ENCODE measurements at places on chromosomes 1 and 21.

DNA sequence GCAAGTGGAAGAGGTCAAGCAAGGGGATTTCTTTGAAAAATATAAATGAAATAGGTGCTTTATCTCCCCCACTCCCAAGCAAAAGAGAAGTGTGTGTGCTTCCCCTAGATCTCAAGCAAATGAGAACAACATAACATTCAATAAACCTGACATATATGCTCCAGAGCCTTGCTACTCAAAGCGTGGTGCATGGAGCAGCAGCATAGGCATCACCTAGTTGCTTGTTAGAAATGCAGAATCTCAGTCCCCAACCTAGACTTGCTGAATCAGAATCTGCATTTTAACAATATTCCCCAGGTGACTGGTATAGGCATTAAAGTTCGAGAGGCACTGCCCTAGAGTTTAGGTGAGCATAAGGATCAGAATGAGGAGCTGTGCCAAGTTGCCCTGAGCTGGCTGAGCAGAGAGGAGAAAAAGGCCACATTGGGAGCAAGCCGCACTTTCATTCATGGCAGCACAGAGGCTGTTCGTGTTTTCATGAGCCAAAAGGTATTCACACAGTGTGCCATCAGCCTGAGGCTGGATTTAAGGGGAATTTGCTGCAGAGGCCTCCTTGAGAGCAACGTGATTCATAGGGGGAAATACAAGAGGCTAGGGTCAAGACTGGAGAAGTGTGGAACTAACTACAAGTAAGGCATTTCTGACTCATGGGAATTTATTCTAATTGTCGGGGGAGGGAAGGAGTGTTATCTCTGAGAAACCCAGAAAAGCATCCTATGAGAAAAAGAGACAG lies 14.3 kb upstream of the LPAR3 start:
- no peak for DNase-seq

GRCh38 chr1:65793359-65793732 lies 651 bp downstream of the PDE4B start:
- DNase-seq: no peak

- peak; percentile 89 for DNase-seq
These were observed 6.6 kb downstream of the LIN28A start for GRCh38 chr1:26417111-26417759.

- DNase-seq: peak; percentile 94
These were observed 90.5 kb downstream of the EDEM3 start for GRCh38 chr1:184664042-184664660.

DNA sequence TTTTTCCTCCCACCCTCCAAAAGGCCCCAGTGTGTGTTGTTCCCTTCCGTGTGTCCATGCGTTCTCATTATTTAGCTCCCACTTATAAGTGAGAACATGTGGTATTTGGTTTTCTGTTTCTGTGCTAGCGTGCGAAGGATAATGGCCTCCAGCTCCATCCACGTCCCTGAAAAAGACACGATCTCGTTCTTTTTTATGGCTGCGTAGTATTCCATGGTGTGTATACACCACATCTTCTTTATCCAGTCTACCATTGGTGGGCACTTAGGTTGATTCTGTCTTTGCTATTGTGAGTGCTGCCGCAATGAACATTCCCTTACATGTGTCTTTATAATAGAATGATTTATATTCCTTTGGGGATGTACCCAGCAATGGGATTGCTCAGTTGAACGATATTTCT lies 177.8 kb downstream of the ETS2 start:
- DNase-seq: no peak

DNA sequence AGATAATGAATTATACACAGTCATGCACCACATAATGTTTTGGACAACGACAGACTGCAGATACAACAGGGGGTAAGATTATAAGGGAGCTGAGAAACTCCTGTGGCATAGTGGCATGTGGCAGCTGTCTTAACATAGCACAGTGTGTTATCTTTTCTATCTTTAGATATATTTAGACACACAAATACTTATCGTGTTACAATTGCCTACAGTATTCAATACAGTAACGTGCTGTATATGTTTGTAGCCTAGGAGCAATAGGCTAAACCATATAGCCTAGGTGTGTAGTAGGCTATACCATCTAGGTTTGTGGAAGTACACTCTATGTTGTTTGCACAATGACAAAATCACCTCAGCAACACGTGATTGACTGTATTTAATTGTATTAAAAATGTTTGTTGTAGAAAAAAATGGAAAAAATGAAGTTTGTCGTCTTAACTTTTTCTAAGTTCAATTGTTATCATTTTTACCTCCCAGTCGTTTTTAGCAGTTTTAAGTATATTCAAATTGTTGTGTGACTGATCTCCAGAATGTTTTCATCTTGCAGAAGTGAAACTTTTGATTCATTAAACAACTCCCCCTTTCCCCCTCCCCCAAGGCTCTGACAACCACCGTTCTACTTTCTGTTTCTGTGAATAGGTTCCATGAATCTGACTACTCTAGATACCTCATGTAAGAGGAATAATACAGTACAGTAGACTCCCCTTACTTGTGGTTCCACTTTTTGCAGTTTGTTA lies 351.0 kb upstream of the B3GALT2 start:
- no peak for DNase-seq

- DNase-seq: no peak
These were observed 34.4 kb downstream of the NID1 start for GRCh38 chr1:236030534-236030933.

DNA sequence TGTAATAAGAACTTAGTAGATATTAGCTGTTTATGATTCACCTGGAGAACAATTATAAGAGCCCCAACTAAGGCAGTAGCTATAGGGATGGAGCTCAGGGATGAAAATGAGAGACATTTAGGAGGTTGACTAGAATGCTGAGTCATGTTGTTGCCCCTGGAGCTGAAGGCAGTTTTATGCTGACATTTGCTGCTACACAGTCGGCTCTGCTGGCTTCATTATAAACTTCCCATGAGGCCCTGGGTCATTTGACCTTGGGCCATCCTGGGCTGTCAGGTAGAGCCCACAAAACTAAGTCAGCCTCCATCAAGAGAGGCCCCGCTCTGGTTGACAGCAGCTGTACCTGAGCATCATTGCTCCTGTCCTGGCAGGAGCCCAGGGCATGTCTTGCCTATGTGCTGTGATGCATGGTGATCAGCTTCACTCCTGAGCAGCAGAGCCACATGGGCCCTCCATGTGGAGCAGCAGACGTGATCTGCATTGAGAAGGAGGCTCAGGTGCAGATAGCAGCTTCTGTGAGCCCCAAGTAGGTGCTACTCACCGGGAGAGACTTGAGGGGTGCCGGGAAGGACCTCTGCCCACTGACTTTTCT lies 112.4 kb downstream of the TBX19 start:
- no peak for DNase-seq

- no peak for DNase-seq
These were observed 255.5 kb downstream of the CTH start for GRCh38 chr1:70666381-70667140.

GRCh38 chr1:166330096-166330495 lies 163.3 kb upstream of the FAM78B start:
- no peak for DNase-seq

DNA sequence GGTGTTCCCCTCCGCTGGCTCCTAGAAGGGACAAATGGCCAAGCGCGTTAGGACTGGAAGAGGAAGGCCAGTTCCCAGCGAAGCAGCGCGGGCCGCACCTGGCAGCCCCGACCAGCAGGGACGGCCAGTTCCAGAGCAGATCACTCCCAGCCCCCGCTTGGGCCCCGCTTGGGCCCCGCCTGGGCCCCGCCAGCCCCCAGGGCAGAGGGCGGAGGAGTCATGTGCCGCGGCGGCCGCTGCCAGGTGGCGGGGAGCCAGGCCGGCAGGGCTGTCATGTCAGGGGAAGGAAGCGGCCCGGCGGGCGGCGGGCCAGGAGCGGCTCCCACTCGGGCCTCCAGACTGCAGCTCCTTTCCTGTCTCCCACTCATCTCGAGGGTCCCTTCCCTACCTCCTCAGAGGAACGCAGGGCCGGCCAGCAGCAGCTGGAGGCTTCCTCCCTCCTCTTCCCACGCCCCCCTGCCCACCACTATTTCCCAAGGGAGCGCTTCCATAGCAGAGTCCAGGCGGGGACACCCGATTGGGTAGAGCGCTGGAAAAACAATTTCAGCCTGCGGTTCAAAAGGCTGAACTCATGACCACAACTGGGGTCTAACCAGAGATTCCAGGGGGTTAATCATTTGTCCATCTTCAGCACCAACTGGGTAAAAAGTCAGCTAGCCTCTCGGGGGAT lies 16.5 kb downstream of the ZNF697 start:
- DNase-seq: peak; percentile 78

DNA sequence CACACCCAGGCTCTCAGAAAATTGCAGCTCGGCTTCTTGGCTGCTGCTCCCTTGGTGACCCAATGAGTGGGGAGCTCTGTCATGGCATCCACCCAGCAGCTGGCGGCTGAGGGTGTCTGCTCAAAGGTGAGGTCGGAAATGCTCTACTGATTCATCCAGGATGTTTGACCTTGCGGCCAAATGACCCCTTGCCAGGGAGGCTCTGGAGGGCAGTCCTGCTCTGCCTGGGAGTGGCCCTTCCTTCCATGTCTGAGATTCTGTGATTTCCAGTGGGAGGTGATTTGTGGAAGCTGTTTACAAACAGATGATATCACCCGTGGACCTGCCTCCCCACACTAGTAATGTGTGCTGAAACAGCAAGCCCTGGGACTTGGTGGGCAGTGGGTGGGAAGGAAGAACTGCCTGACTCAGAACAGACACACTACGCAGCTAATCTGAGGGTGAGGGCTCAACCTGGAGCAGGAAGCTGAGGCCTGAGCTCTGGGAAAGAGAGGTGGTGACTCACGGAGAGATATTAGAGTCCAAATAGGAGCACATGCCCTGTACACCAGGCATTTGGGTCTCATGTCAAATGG lies 3.0 kb downstream of the CRCT1 start:
- no peak for DNase-seq

GRCh38 chr1:100039591-100039990 lies 69.8 kb downstream of the SLC35A3 start:
- DNase-seq: peak; percentile 20

- no peak for DNase-seq
These were observed 49.4 kb downstream of the PTPRF start for GRCh38 chr1:43580039-43580438.

- DNase-seq: no peak
These were observed 723.0 kb downstream of the PTPRU start for GRCh38 chr1:29959356-29959755.

Measured in eye (tissue), 1 donor.